ENCODE measurements at places on chromosomes 16 and 17. TPM values are rescaled to one million over a fixed set of nuclear protein-coding genes. Genes with fewer than 3 reads are reported as not detected.
A peak's percentile ranks its signal among the peaks of the same experiment; 100 is the strongest.

TBC1D3C gene
- total RNA-seq = not detected

ARL5C gene
- total RNA-seq = not detected

DNA sequence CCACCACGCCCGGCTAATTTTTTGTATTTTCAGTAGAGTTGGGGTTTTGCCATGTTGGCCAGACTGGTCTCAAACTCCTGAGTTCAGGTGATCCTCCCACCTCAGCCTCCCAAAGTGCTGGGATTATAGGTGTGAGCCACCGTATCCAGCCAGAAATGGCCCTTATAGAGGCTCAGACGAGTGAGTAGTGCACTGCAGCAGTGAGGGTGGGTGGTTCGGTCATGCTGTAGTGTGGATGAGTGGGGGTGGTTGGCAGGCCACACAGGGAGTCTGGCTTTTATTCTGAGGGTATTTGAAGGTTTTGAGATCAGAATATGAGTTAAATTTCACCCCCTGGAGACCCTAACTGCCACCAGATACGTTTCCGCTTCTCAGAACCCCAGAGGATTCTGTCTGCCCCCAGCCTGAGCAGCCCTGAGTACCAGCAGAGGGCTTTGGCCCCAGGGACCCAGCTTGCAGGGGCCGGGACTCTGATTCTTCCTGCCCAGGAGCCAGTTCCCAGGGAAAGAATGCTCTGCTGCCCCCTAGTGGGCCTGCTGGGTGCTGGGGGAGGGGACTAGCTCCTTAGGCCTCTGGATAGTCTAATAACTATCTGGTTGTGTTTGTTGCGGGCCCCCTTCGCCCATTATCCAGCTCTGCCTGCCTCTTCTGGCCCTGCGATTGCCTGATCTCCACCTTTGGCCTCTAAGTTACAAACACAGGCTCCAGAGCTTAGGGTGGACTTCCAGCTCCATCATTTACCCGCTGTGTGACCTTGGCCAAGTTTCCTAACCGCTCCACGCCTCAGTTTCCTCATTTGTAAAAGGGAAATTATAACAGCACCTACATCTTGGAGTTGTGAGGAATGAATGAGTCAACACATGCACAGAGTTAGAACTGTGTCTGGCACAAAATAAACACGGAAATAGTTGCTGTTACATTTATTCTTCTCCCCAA lies 2.0 kb downstream of the ZNF771 start:
- peaks cover 24% of the 10 kb centered on the region for H3K4me1 ChIP-seq

GRCh38 chr17:74760404-74761105 lies 12.1 kb downstream of the NHERF1 start:
- peaks cover 85% of the 10 kb centered on the region for H3K4me1 ChIP-seq
- no peak overlapping the region for H3K4me3 ChIP-seq
- DNase-seq = no peak
- H3K36me3 ChIP-seq = peaks cover 38% of the 10 kb centered on the region
- H3K27ac ChIP-seq = peak overlapping the region; percentile 31
- no peaks in the 10 kb centered on the region for H3K27me3 ChIP-seq

DNA sequence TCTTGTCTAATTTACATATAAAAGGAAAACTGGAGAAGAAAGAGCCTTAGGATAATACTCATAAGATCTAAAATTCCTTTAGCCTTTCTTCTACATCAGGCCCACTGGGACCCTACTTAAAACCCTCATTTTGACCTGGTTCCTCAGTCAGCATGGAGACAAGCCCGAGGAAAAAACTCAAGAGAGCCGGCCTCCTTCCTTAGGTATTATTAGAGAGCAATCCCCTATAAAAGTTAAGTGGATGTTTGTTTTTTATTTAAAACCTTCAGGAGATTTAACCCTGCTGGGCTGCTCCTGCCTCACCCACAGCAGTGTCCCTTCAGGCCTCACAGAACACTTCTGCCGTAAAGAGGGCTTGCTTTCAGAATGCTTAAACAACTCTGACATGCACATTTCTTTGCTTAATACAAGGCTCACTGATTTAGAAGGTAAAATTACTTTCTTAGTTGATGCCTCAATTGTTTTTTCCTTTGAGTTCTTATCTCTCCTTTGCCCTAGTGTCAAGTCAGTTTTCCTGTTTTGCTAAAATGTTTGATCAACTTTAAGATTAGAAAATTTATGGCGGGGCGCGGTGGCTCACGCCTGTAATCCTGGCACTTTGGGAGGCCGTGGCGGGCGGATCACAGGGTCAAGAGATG lies 145.6 kb upstream of the TBX2 start:
- no peak overlapping the region for H3K27ac ChIP-seq
- H3K36me3 ChIP-seq = no peaks in the 10 kb centered on the region
- no peak for DNase-seq
- H3K27me3 ChIP-seq = no peaks in the 10 kb centered on the region

DNA sequence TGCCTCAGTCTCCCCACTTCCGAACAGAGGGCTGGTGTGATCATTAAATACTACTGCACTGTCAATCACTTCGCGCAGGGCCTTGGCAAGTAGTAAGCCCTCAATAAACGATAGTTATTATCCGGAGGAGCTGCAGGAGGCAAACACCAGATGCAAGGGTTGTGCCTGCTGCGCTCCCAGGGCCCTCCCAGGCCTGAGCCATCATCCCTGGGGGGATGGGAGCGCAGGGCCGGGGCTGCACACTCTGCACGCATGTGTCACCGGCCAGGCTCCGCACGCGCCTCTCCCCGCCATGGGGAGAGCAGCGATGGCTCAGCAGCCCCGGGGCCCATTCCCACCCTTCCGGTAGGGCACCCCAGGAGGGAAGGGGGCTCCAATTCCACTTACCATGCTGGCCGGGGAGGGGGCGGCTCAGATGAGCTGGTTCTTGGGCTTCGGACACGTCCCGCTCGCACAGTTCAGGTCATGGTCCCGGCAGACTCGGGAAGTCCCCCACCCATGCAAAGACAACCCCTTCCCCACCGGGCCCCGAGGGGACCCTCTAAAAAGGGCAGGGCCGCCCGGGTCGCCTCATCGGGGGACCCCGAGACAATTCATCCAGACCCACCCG lies 681 bp downstream of the XPO6 start:
- peak overlapping the region; percentile 79 for H3K4me3 ChIP-seq
- H3K27ac ChIP-seq = peak overlapping the region; percentile 78
- no peaks in the 10 kb centered on the region for H3K27me3 ChIP-seq
- peaks cover 17% of the 10 kb centered on the region for H3K36me3 ChIP-seq

KIF19 gene
- total RNA-seq = 7.1 TPM

KCNH6 gene
- not detected for total RNA-seq

DNA sequence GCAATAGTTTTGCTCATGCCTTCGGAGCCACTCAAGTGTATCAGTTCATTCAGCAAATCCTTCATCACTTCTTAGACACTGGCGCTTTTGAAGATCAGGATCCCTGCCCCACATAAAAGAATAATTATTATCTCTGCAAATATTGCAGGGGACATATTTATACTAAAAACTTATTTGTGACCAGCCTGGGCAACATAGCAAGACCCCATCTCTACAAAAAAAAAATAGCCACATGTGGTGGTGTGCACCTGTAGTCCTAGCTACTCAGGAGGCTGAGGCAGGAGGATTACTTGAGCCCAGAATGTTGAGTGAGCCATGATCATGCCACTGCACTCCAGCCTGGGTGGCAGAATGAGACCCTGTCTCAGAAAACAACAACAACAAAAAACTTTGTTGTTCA lies 1.7 kb upstream of the APPBP2 start:
- DNase-seq = no peak
- H3K4me3 ChIP-seq = no peak overlapping the region
- H3K27ac ChIP-seq = no peak overlapping the region
- peaks cover 10% of the 10 kb centered on the region for H3K4me1 ChIP-seq
- no peaks in the 10 kb centered on the region for H3K27me3 ChIP-seq
- no peaks in the 10 kb centered on the region for H3K36me3 ChIP-seq

TMEM204 gene
- 7.8 TPM for total RNA-seq

CCL17 gene
- not detected for total RNA-seq

KRT25 gene
- not detected for total RNA-seq

DNA sequence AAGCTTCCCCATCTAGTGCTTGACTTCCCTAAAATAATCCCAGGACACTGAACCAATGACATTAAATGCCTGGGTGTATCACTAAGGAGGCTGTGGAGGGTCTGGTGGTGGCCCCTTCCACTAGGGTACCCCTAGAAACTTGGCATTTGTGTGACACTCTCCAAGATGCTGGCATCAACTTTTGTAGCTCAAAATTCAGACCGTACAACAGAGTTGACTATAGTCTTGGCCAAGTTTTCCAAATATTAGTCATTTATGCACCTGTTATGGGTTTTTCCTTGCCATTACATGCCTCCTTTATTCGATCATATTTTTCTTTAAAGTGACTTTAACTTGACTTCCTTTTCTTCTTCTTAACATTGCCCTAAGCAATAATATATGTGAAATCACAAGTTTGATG lies 124.8 kb upstream of the CACNG3 start:
- no peak overlapping the region for H3K4me3 ChIP-seq
- H3K27ac ChIP-seq = no peak overlapping the region
- peaks cover 32% of the 10 kb centered on the region for H3K36me3 ChIP-seq
- H3K27me3 ChIP-seq = no peaks in the 10 kb centered on the region
- H3K4me1 ChIP-seq = no peaks in the 10 kb centered on the region
- no peak for DNase-seq

DNA sequence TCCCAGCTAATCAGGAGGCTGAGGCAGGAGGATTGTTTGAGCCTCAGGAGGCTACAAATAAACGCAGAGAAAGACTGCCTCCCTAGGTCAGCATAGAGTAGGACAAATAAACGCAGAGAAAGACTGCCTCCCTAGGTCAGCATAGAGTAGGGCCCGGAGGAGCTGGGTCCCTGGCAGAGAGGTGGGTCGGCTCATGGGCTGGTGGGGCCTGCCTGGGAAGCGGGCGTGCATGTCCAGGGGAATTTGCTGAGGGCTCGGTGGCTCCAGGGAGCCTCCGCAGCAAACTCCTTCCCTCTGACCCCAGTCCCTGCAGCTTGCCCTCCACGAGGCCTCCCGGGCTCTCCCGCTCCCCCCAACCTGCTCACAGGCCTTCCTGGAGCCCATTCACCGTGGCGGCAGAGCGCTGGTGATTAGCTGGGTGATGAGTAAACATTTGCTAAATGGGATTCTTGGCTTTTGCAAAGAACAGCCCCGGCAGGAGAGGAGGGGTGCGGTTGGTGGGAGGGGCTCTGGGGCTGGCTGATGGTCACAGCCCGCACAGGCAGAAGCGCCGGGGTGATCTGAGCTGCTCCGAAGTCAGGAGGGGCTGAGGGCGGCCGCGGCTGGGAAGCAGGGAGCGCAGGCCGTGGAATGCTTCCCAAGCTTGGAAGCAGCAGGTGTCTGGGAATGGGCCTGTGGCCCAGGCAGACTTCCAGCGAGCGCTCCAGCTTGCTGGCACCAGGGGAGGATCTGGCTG lies 93.1 kb downstream of the RTN4RL1 start:
- no peak overlapping the region for H3K27ac ChIP-seq
- peaks cover 3% of the 10 kb centered on the region for H3K4me1 ChIP-seq
- H3K27me3 ChIP-seq = no peaks in the 10 kb centered on the region
- no peaks in the 10 kb centered on the region for H3K36me3 ChIP-seq

LGALS9B gene
- total RNA-seq = 40.8 TPM

DNA sequence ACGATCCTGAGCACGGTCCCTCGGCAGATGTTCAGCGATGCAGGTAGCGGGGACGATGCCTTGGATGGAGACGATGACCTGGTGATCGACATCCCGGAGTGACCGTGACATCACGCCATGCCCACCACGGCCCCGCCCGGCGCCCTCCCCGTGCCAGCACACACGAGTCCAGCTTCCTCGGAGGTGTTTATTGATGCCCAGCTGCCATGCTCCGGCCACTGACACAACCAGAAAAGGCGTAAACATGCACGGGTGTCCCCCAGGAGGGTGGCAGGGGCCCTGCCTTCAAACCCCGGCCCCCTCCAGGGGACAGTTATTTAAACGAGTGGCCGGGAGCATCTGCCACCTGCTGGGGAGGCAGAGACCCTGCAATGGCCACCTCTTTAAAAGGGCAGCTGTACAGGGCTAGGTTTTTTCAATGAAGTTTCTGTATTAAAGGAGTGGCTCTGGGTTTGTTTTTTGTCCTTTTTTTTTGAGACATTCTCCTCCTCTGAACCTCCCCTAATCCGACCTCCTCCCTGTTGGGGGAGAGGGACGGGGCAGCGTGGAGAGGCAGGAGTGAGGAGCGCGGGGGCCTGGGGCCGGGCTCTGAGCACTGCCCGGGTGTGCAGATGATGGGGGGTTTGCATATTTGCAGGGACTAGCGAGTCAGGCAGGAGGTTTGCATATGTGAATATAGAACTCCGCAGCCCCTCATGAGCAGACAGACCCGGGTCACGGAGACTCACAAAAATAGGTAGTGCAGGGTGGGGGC lies 5.3 kb downstream of the DOC2A start:
- H3K27ac ChIP-seq = no peak overlapping the region
- peaks cover 11% of the 10 kb centered on the region for H3K36me3 ChIP-seq
- no peak for DNase-seq

CCNF gene
- total RNA-seq = 7.5 TPM

KRTAP4-4 gene
- not detected for total RNA-seq

TMEM101 gene
- 11.5 TPM for total RNA-seq

STH gene
- not detected for total RNA-seq

GRCh38 chr16:62503073-62503472 lies 466.8 kb upstream of the CDH8 start:
- no peaks in the 10 kb centered on the region for H3K36me3 ChIP-seq
- H3K4me3 ChIP-seq = no peak overlapping the region
- no peak for DNase-seq
- H3K27ac ChIP-seq = no peak overlapping the region
- no peaks in the 10 kb centered on the region for H3K27me3 ChIP-seq

DNA sequence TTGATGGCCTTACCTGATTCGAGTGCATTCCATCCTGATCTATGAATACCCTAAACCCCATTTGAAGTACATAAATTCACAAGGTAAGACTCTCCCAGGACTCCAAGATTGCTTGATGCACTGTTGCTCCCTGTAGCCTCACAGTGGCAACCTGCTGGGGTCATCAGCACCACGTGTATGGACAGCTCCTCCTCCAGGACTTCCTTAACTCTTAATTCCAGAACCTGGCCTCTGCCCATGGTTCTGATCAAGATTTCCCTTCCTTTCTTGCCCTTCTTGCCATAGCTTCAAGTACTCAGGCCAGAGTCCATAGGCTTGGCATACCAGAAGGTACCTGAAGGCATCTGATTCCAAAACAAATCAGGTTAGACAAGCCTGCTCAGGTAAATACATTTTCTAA lies 34.0 kb upstream of the NLK start:
- no peaks in the 10 kb centered on the region for H3K27me3 ChIP-seq
- no peaks in the 10 kb centered on the region for H3K4me1 ChIP-seq
- no peaks in the 10 kb centered on the region for H3K36me3 ChIP-seq
- no peak overlapping the region for H3K27ac ChIP-seq
- no peak overlapping the region for H3K4me3 ChIP-seq

SLC9A5 gene
- 2.6 TPM for total RNA-seq

Measured in natural killer cell (primary cell).